ENCODE measurements at places on chromosomes 16 and 17. TPM values are rescaled to one million over a fixed set of nuclear protein-coding genes. Genes with fewer than 3 reads are reported as not detected.

Gene RNF112
- 0.20 TPM for total RNA-seq

- DNase-seq = no peak
Observed at GRCh38 chr16:84245956-84246678, 6.3 kb upstream of the KCNG4 start.

GRCh38 chr17:43039646-43040045, 14.6 kb downstream of the RND2 start:
- no peak for DNase-seq

- no peak for DNase-seq
Observed at GRCh38 chr16:88503374-88503770, 50.3 kb downstream of the ZFPM1 start.

GRCh38 chr16:50653633-50654519, 27.2 kb downstream of the SNX20 start:
- DNase-seq = no peak

GRCh38 chr16:50083996-50084395, 18.2 kb downstream of the HEATR3 start:
- no peak for DNase-seq

GRCh38 chr16:76343769-76344168, 66.6 kb downstream of the CNTNAP4 start:
- DNase-seq = no peak

Gene CACNG1
- not detected for total RNA-seq

Gene NPIPB6
- 0.58 TPM for total RNA-seq

DNA sequence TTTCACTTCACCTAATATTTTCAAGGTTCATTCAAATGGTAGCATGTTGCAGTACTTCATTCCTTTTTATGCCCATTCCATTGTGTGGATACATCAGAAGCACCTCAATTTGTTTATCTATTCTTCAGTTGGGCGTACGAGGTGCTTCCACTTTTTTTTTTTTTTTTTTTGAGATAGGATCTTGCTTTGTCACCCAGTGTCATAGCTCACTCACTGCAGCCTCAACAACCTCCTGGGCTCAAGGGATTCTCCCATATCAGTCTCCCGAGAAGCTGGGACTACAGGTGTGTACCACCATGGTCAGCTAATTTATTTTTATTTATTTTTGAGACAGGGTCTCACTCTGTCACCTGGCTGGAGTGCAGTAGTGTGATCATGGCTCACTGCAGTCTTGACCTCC, 22.5 kb upstream of the SPNS3 start:
- no peak for DNase-seq

- no peak for DNase-seq
Observed at GRCh38 chr16:86984343-86984742, 332.8 kb downstream of the C16orf95 start.

DNA sequence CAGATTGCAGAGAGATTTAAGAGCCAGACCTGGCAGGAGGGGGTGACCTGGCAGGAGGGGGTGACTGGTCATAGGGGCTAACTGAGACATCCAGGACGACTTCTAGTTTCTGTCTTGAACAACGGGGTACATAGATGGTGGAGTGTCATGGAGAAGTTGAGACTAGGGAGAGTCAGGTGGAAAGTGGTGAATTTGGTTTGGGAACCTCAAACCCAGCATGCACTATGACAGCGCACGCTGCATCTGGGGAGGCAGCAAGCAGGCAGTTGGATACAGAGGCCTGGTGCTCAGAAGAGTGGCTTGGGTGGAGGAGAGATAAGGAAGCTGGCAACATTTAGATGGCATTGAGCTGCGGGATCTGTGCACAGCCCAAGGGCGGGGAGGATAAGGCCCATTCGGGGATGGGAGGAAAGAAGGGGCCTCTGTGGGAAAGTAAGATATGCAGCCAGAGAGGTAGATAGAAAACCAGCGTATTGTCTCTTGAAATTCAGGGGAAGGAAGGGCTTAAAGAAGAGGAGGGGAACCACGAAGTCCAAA, 4.5 kb downstream of the RIPOR1 start:
- DNase-seq = no peak

DNA sequence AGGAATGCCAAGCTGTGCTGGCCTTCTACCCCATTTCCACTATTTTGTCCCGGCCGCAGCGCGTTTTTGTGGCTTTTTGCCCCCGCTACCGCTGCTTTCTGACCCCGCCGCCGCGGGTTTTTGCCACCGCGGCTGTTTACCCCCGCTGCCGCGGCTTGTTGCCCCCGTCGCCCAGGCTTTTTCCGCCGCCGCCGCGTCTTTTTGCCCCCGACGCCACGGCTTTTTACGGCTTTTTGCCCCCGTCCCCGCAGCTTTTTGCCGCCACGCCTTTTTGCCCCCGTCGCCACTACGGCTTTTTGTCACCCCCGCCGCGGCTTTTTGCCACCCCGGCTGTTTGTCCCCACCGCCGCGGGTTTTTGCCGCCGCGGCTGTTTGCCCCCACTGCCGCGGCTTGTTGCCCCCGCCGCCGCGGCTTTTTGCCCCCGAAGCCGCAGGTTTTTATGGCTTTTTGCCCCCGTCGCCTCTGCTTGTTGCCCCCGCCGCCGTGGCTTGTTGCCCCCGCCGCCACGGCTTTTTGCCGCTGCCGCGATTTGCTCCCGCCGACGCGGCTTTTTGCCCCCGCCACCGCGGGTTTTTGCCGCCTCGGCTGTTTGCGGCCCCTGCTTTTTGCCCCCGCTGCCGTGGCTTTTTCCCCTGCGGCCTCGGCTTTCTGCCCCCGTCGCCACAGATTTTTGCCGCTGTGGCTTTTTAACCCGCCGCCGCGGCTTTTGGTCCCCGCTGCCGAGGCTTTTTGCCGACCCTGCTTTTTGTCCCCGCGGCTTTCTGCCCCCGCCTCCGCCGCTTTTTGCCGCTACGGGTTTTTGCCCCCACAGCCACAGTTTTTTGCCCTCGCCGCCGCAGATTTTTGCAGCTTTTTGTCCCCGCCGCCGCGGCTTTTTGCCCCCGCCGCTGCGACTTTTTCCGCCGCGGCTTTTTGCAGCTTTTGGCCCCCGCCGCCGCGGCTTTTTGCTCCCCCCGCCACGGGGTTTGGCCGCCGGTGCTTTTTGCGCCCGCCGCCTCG, 520.4 kb upstream of the WSB1 start:
- no peak for DNase-seq
